ENCODE measurements at places on chromosomes 4 and X.
A peak's percentile ranks its signal among the peaks of the same experiment; 100 is the strongest.

DNA sequence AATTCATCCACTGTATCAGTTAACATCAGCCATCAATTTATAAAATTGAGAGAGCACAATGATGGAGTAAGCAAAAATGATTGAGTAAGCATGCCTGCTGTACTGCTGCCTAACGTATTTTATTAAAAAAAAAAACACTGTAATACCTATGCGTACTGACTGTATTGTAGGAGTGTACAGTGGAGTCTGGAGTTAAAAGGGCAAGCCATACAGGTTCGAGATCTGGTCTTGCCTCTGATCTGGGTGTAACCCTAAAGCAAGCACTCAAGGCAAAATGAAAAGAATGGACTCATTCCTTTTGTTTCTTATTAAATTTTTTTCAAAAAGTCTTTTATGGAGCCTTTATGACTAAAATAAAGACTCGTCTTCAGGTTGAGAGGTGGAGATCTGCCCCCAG lies 894.2 kb upstream of the INTU start:
- no peak for DNase-seq

DNA sequence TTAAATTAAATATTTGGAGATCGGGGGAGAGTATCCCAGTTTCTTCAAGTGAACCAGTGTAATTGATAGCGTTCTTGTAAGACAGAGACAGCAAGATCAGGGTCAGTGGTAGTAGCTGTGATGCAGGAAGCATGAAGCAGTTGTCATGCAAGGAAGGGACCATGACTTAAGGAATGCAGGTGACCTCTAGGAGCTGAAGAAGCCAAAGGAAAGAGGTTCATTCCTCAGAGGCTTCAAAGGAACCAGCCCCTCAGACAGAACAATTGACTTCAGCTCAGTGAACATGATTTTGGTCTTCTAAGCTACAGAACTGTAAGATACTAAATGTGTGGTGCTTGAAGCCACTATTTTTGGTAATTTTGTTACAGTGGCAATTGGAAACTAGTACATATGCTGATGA lies 51.6 kb downstream of the GLRB start:
- DNase-seq: no peak

GRCh38 chr4:3470244-3471097 lies 7.4 kb downstream of the DOK7 start:
- DNase-seq: no peak

GRCh38 chr4:18209448-18209847 lies 187.9 kb upstream of the LCORL start:
- DNase-seq: no peak

DNA sequence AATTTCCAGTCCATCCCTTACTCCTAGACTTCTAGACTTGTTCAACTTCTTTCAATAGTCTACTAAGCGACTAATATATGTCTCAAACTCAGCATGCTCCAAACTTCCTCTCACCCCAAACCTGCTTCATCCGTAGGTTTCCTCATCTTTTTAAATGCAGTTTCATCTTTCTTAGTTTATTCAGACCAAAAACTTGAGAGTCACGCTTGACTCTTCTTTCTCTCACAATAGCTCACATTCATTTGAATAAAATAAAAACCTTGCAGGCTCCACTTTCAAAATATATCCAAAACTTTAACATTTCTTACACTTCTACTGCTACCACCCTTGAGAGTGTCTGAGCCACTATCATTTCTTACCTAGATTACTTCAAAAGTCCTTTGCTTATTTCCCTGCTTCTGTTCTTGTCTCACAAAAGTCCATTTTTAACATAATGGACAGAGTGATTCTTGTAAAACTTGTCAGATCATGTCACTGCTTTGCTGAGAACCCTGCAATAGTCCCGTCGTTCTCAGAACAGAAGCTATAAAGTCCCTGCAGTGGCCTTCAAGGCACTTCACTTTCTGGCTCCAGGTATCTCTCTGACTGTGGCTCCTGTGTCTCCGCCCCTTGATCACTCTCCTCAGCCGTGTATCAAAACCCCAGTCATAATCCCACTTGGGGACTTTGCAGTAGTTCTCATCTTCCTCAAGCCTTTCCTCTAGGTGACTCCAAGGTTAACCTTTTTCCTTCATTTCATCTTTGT lies 167.6 kb downstream of the ARHGAP24 start:
- DNase-seq: no peak

DNA sequence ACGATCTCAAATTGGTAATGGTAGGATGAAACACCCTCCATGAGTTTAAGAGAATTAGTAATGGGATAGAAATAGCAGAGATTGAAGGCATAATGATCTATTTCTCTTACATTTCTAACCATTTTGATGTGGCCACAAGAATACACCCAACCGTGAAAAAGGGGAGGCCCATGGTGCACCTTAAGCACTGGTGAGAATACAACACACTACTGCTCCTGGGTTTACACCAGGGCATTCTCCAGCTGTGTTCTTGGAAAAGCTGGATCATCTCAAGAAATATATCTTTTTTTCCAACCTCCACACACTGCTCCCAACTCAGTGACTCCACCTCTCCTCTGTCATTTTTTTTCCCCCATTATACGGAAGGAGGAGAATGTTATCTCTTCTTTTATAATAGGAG lies 1.5 kb downstream of the QRFPR start:
- DNase-seq: no peak

DNA sequence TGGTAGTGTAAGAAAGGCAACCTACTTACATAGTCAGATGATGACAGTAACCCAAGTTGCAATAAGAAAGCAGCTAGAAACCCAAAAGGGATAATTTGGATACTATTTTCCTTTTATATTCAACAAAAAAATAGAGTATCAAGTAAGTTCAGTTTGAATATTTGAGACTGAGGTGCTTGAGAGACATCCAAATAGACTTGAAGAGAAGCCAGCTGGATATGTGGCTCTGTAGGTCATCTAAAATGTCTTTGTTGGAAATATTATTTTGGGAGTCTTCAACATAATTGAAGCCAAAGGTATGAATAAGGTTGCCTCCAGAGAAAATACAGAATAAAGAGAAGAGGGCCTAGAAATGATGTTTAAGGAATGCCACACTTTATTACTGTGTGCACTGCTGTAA lies 438.2 kb upstream of the DIAPH2 start:
- no peak for DNase-seq

GRCh38 chr4:5824635-5825034 lies 68.3 kb downstream of the CRMP1 start:
- no peak for DNase-seq

GRCh38 chr4:32172086-32172485 lies 1451.9 kb downstream of the PCDH7 start:
- DNase-seq: no peak

GRCh38 chr4:165301833-165302232 lies 25.6 kb upstream of the MSMO1 start:
- DNase-seq: no peak

GRCh38 chr4:189785257-189785656 lies 155.4 kb upstream of the FRG1 start:
- DNase-seq: no peak

DNA sequence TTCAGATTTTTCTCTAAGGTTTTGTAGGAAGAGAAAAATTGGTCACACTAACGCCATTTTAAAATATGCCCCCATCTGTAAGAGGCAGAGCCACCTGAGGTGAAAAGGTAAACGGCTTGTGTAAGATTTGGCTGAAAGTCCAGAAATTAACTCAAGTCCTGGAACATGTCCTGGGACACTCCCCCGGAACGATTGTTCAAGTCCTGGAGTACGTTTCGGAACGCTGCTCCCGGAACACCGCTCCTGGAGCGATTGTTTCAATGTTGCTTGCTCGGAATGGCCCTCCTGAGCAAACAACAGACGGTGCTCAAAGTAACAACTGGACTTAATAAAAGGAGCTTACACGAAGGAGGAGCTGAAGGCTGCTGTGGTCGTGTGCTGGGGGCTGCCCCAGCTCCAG lies 796.5 kb upstream of the SLIT2 start:
- DNase-seq: no peak

DNA sequence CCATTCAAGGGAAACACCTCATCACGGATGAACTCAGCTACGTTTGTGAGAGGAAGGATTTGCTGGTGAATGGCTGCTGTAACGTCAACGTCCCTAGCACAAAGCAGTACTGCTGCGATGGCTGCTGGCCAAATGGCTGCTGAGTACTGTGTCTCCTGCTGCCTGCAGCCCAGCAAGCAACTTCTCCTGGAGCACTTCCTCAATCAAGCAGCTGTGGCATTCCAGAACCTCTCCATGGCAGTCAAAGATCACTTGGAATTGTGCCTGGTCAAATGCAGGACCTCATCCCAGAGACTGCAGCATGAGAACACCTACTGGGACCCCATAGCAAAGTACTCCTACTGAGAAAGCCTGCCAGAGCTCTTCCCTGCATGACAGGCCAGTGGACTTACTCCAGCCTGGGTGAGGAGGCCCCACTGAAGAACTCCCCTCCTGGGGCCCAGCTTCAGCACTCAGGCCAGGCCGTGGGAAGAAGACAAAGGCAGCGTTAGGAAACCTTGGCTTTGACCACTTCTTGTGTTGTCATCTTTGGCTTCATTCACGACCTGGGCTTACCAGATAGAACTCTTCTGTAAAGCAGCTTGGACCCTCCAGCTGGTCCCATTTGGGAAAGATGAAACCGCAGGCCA lies 244.3 kb downstream of the RBMX2 start:
- DNase-seq: no peak

GRCh38 chr4:58566260-58566659 lies 1456.1 kb upstream of the IGFBP7 start:
- no peak for DNase-seq

- DNase-seq: no peak
These were observed 175.5 kb upstream of the CASK start for GRCh38 chrX:42098900-42099299.

GRCh38 chr4:45121426-45121975 lies 395.1 kb upstream of the GNPDA2 start:
- DNase-seq: no peak

GRCh38 chr4:59553721-59554091 lies 1646.4 kb upstream of the ADGRL3 start:
- DNase-seq: no peak

DNA sequence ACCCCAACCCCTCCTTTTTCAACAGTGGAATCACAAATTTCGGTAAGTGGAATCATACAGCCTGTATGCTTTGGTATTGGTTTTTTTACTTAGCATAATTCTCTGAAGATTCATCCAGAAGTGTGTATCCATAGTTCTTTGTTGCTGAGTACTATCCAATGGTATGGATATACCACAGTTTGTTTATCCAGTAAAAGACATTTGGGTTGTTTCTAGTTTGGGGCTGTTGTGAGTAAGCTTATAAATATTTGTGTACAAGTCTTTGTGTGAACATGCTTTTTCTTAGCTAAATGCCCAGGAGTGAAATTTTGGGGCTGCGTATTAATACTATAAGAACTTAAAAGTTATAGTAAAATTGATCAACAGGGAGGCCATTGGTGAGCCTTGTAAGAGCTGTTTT lies 57.5 kb upstream of the GC start:
- DNase-seq: no peak

DNA sequence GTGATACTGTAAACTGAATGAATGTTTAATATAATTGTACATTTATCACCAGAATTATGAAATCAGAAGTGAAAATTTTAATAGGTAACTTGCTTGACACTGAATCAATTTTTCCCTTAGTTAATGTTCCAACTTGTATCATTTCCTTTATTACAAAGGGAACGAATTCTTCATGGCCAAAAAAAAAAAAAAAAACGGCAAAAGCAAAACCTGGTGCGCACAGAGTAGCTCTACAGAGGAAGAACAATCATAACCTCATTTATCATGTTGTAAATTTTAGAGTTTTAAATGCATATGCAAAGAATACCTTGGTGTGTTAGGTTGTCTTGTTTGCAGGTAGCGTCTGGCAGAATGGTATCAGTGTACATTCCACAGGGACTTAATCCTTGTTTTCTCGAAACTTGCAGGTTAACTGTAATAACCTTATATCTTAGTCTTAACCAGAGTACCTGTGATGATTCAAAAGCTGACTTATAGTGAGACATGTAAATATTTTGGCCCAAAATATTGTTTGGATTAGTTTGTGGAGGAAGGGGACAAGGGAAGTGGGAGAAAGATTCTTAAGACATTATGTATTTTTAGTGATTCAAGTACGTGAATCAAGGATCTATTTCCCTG lies 70.0 kb downstream of the NPNT start:
- no peak for DNase-seq

DNA sequence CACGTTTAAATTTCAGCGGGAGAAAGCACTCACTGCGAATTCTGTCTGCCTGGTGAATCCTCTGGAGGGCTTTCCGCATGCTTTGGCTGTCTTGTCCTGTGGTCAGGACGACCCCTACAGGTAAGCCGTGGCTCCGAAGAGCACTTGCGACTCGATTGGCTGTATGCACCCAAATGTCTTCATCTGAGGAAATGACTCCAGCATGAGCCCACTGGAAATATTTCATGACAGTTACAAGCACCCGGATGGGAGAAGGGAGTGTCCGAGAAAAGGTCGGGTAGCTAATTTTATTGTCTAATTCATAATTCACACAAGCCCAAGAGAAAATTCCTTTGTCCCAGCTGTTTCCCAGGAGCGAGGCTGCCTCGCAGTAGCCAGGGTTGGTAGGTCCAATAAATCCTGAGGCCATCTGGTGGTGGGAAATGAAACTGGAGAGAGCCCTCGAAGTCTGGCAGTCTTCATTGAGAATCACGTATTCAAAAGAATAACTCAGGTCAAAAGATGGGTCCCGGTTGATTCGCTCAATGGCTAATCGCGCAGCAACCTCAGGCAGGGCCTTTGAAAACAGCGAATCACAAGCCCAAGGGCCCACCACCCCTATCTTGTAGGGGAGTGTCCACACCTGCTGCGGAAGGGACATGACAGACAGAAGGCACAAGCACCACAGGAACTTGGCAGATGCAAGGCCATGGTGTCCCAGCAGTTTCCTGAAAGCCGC lies 6.6 kb downstream of the GUCY2F start:
- no peak for DNase-seq

- no peak for DNase-seq
These were observed 18.0 kb downstream of the BST1 start for GRCh38 chr4:15720851-15721250.

DNA sequence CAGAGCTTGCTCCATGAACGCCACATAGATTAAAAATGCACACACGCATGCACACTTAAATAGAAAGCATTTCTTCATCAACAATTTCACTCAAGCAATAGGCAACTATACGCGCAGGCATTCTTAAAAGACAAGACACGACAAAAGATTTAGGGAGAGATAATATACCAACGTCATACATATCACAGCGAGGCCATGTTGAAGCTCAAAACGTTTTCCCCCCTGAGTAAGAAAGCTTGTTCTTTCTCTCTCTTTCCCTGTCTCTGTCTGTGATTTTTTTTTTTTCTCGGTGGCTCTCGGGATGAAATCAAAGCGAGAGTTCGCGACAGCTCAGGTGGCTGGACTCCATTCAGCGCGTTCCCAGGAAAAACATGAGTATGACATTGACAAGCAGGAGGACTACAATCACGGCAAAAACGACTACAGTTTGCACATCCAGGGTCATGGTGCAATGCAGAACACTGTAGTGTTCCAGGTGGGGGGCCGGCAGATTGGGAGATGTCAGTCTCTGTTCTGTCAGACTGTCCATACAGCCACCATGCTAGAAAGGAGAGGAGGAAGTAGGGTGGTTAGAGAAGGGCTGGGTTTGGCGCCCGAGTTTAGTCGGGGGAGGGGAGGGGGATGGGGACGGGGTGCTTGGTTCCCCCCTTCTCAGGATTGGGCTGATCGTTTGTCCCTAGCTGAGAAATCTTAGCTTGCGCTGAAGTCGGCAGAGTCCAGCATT lies 30.7 kb downstream of the ARHGEF9 start:
- peak; percentile 2 for DNase-seq

GRCh38 chrX:97551821-97552220 lies 668.1 kb downstream of the RPA4 start:
- DNase-seq: no peak

GRCh38 chrX:148134578-148134977 lies 153.4 kb downstream of the FMR1NB start:
- DNase-seq: no peak
